NCI-H1694 treated with DMSO at 0.1 percent for 48 hours (cell line): ENCODE measurements at places on chromosomes 2 and 18.

DNA sequence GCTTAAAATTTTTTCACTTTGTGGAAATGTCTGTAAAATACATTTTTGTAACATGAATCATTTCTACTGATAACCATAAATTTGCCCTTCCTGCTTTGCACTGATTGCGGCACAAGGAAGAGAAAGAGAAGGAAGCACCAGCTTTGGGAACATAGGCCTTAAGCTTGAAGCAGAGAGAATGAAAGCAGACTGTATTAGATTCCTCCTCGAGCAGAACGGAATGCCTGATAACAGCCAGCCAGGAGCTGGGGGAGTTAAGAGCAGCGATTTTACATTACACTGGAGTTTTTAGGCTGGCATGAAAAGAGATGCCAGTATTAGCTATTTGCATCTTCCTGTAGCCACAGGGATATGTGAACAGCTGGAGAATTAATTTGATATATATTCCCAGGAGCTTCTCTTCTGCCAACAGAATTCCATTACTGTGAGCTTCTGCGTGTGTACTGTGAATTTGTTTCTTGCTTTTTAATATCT, 33.5 kb downstream of the CRIM1 start:
- DNase-seq, result no peak

GRCh38 chr2:238080518-238080917, 19.6 kb upstream of the ESPNL start:
- no peak for DNase-seq

GRCh38 chr18:28399781-28400362, 222.9 kb upstream of the CDH2 start:
- no peak for DNase-seq

GRCh38 chr2:160252900-160253299, 52.8 kb upstream of the ITGB6 start:
- DNase-seq, result no peak

DNA sequence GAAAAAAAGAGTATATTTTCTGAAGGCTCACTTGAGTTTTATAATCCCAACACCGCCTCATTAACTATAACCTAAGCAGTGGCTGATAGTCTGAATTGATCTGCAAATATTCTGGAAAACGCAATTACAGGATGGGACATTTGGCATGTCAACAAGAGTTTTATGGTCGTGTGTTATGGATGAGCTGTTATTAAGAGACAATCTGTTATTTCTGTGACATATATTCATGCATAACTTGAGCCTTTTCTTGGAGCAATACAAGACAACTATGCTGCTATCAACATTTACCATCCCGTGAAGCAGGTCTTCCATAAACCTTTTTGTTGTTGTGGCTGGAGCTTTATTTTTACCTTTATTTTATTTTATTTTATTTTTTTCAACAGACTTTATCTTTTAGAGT, 164.4 kb downstream of the SCG2 start:
- DNase-seq, result no peak

DNA sequence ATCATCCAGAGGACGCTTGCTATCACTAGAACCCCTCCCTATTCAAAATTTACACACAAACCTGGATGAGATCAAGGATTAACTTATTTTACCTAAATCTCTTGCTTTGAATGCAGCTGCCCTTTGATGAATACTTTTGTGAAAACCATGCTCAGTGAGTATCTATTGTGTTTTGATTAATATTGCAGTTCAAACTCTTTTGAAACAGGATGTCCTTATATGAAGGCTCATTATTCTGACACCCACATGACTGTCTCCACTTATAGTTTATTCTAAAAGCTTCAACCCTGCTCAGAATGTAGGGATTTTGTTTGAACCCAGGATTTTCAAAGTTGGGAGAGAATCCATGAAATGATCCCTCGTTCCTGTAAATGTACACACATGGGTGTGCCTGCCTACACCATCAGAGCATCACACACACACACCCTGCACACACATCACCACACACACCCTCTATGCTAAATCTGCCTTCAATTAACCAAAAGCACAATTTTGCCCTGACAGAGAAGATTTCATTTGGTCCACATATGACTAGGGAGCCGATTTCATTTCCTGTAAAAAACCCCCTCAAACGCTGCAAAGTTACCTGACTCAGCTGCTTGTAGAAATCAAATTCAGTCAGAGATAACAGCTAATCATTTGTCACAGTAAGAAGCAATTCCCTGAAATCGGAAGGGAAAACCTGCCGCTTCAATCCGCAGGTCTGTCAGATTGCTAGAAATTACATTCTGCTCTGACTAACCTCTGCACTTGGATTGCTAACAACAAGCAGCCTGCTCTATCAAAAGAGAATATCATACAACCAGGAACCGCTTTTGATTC, 65.2 kb downstream of the ZEB2 start:
- no peak for DNase-seq

- DNase-seq, result no peak
Observed at GRCh38 chr2:85666435-85667316, 1.3 kb downstream of the SFTPB start.

DNA sequence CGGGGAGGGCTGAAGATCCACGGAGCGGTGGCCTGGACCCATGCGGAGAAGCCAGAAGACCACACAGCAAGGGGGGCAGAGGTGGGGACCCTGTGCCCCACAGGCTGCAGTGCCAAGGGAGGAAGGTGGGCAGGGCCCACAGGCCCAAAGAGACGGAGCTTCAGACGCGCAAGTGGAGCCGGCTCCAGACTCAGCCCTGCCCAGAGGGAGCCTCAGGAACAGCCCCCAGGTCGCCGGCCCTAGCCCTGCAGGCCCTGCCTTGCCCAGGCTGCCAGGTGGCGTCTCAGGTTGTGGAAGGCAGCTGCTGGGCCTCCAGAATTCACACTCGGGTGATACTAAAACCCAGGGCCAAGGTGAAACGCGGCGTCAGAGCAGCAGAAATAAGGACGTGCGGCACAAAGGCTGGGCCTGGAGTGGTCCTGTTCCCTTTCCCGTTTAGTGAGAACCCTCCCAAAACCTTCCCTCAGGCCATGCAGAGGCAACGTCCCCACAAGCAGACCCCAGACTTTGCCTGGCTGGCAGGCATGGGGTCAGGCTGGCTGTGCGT, 36.8 kb downstream of the SLC66A2 start:
- no peak for DNase-seq

- no peak for DNase-seq
Observed at GRCh38 chr2:240320204-240320993, 115.1 kb upstream of the GPC1 start.

DNA sequence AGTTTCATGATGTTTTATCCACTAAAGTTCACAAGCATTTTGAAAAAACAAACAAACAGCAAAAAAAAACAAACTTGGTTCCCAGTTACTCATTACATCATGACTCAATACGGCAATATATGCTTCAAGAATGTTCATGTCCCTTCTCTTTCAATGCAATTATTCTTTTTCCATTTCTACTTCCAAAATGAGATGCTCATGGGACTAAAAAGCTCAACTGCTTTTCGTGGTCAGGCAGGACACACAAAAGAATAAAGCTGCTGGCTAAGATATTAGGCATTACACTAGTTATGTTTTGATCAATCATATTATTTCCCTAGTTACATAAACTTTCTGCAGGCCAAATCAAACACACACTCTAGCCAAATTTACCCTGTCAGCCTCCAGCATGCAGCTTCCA, 301.3 kb downstream of the EPHA4 start:
- DNase-seq, result no peak

DNA sequence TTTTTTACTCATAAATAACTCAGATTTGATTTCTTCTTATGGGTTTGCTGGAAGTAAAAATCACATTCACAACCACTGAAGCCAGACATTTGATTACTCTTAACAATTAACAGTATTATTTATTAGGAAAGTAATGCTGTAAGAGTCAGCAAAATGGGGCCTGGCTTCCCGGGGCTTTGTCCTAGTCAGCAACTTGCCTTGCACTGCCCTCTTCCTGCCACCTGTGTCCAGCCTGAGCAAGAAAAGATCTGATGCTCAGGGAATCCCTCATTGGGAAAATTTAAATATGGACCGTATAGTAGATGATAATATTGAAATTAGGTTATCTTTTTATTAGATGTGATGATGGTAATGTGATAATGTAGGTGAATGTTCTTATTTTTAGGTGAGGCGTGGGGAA, 30.8 kb upstream of the ACYP2 start:
- DNase-seq, result no peak

- no peak for DNase-seq
Observed at GRCh38 chr2:1569879-1570450, 156.7 kb downstream of the TPO start.

DNA sequence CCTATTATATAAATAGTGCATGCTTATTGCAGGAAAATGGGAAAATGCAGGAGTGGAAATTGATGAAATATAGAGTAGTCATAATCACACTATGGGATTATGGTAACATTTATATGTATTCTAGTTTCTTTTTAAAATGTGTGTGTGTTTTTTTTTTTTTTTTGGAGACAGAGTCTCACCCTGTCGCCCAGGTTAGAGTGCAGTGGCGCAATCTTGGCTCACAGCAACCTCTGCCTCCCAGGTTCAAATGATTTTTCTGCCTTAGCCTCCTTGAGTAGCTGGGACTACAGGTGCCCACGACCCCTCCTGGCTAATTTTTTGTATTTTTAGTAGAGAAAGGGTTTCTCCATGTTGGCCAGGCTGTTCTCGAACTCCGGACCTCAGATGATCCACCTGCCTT, 47.0 kb downstream of the BIRC6 start:
- no peak for DNase-seq

- DNase-seq, result no peak
Observed at GRCh38 chr2:214742119-214742518, 67.4 kb downstream of the BARD1 start.

GRCh38 chr2:127401757-127402695, 14.3 kb upstream of the MAP3K2 start:
- no peak for DNase-seq

DNA sequence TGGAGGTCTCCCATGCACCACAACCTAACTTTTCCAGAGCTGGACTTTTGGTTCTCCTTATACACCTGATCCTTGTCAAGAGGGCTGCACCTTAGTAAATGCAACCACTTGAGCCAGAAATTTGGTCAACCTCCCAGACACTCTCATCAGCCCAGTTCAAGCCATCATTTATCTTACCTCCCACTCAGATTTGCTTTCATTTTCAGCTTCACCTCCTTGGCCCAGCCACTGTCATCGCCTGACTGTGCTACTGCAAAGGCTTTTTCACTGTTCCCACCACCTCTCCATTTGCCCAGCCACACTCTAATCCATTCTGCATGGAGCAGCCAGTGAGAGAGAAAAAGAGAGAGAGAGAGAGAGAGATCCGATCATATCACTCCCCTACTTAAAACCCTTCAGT, 112.4 kb upstream of the DDX18 start:
- DNase-seq, result no peak

DNA sequence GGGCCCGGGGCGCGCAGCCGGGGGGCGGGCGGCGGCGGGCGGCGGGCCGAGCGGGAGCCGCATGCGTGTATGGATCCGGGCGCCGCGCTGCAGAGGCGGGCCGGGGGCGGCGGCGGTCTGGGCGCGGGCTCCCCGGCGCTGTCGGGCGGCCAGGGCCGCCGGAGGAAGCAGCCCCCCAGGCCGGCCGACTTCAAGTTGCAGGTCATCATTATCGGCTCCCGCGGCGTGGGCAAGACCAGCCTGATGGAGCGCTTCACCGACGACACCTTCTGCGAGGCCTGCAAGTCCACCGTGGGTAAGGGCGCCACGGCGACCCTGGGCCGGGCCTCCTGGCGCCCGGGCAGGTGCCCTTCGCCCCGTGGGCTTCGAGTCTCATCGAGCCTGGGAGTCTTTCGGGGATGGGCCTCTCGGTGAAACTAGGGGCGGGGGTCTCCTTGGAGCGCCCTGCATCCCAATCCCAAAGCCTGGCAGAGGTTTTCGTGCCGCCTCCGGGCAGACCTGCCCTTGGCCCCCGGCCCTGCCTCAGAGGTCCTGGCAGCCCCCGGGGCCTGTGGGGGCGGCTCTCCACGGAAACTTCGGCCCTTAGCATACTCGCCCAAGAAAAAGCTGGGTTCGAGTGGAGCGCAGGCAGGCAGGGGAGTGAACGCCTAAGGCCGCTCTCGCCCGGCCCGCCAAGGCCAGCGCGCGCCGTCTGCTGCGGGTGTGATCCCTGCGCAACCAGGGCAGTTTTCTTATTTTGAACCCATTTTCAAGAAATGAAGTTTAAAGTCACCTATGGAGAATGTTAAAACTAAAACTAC, 622 bp downstream of the RAB12 start:
- no peak for DNase-seq

DNA sequence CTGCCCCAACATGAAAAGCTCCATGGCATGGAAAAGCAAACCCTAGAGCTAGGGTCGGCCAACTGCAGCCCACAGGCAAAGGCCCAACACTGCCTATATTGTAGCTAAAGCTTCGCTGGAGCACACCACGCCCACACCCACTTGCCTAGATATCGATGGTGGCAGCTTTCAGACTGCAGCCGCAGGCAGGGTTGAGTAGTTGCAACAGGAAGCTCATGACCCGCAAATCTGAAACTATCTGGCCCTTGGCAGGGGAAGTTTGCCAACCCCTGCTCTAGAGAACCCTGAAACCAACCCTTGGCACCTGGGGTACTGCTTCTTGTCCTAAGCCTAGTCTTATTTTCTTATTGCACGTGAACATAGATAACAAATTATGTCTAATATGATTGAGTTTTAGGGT, 250.0 kb downstream of the SOX11 start:
- no peak for DNase-seq

GRCh38 chr2:207159002-207159401, 6.7 kb downstream of the KLF7 start:
- DNase-seq, result no peak

DNA sequence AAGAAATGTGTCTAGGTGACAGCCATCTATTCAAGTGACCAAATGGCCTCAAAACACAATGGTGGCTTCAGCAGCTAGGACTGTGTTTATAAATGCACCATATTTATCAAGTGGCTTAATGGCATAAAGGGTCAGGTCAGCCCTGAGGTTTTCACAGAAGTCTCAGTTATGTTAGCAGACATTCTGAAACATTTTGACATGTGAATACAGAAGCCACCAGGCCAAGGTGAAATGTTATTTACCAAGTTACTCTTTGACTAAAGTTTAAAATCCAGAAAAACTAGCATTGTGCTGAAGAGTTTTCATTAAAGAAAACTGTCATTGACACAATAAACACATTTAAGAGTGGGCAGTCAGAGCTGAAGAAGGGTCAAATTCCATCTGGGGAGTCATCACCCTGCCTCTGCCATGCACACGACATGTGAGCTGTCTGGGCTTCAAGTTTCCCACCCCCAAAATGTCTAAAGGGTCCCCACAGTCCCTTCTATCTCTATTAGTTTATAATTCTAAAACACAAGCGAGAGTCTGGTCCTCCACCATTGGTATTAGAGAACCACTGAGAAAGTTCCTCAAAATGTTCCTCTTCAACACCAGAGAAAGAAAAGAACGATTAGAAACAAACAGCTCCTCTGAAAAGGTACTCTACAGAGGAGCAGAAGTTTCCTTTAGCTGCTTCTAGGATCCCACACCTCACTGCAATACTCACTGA, 77.5 kb upstream of the FZD5 start:
- no peak for DNase-seq

- DNase-seq, result no peak
Observed at GRCh38 chr2:172599947-172600346, 44.1 kb downstream of the PDK1 start.
